ENCODE measurements at places on chromosomes 1 and 21. TPM values are rescaled to one million over a fixed set of nuclear protein-coding genes. Genes with fewer than 3 reads are reported as not detected.

Gene PDIK1L
- 14.1 TPM for total RNA-seq

GRCh38 chr1:33182896-33183295 is 1.1 kb upstream of the TRIM62 start:
- DNase-seq: peak; percentile 13

DNA sequence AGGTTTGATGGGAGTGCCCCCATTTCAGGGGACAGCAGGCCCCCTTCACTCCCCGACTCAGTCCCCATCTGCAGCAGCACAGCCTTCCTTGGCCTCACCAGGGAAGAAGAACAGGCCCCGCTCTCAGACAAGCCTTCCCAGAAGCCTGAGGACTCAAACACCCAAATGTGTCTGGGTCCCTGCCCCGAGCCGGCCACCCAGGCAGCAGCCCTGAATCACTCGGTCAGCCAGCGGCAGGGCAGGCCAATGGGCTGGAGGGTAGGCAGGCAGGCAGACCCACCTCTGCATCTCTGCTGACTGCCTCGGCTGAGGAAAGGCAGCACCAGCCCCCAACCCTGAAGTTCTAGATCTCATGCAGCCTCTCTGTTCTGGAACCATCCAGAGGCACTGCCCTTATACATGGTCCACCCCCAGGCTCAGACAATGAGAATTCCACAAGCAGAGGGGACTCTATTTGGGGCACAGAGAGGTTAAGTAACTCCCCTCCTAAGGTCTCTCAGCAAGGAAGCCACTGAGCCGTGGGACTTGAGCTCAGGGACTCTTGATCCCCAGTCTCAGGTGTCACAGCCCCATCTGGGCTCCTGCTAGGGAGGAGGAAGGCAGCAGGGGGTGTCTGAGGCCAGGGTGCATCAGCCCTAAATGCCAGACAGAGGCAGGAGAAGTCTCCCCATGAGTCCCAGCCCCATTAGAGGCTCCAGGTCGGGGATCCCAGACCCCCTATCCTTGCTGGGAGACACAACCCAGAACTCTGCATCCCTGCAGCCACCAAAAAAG is 33.2 kb upstream of the RUNX3 start:
- DNase-seq: no peak

DNA sequence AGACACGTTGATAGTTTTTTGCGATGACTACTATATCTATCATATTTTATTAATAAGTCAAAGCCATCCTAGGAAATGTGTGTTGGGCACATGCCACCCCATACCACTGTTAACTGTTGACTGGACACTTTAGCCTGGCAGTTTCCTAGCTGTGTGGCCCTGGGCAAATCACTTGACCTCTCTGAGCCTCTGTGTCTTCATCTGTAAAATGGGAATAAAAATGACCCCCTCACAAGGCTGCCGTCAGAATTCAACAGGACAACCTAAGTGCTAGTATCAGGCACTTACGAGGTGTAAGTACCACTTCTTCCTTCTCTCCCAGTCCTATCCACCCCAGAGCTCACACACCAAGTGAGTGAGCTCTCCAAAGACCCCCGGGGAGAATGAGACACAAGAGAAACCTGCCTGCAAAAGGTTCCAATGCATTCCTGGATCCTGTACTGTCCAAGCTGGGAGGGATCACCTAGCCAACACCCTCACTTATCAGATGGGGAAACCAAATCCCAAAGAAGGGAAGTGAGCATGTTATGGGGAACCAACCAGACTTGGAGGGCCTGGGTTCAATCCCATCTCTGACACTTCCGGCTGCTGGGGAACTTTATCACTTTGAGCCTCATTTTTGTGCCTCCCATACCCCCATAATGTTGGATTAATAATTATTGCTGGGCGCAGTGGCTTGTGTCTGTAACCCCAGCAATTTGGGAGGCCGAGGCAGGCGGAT is 24.9 kb downstream of the HSPG2 start:
- no peak for DNase-seq

GRCh38 chr21:39616211-39616772 is 3.6 kb downstream of the B3GALT5 start:
- DNase-seq: no peak
